Vagina (tissue), 2 donors: ENCODE measurements at places on chromosomes 1 and 21.

DNA sequence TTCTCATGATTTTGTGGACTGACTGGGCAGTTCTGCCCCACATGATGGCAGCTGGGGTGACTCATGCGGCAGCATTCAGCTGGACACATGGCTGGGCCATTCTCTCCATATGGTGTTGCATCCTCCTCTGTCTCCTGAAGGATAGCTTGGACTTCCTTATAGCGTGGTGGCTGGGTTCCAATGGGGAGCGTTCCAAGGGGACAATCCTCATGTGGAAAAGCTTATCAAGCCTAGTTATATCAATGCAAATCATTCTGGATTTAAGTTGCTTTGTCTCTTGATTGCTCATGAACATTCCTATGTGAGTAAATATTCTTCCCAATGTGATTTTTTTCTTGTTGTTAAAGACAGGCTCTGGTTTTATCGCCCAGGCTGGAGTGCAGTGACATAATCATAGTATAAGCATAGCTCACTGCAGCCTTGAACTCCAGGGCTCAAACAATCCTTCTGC lies 13.2 kb upstream of the SLC2A1 start:
- DNase-seq: no peak

GRCh38 chr21:31744182-31744800 lies 12.4 kb upstream of the SCAF4 start:
- DNase-seq: no peak

DNA sequence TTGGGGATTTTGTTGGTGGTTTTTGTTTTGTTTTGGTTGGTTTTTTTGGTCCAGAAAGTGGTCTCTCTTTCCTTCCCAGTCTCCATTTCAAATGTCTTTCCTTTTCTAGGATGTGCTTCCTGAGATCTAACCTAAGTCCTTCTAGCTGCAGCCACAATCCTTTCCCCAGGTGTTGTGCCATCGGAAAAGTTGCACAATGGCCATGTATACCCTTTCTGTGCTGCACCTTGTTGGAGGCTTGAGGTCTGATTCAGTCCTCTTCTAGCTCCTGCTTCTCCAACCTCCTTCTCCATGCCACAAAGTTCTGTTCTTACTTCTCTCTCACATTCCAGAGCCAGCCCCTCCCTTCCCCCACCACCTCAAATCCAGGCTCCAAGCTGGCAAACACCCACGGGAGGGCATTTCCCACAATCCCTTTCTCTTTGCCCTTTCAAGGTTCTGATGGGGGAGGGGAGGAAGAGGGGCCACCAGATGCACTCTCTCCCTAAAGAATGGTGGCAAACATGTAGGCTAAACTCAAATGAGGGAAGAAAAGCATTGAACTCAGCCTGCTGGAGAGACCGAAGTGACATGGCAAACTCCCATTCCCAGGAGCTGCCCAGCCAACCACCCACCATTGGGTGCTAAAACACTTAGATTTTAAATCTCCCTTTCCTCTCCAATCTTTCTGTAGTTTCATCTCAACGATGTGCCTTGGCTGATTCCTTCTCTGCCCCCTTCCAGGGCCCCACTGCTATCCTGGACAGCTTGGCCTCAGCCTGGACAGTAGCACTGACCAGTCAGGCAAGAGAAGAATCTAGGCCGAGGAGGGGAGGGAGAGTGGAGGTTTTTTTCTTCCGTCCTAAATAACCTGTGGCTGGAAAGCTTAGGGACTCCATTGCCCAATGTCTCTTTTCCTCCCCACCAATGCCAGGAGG lies 2.9 kb downstream of the KCNJ10 start:
- no peak for DNase-seq

DNA sequence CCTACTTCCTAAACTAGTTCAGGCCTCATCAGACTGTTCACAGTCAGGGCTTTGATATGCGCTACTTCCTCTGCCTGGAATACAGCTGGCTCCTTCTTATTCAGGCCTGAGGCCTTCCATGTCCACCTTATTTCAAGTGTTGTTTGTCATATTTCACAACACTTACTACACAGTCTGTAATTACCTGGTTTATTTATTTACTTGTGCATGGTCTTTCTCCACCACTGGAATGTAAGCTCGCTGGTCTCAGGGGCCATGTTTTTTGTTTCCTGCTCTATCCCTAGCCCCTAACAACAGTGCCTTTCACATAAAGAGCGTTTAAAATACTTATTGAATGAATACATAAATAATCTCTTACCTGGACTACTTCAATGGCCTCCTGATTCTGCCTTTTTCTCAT lies 4.6 kb upstream of the SRSF4 start:
- no peak for DNase-seq

GRCh38 chr21:43352568-43353281 lies 74.2 kb downstream of the SIK1 start:
- no peak for DNase-seq

- DNase-seq: no peak
Observed at GRCh38 chr1:112099979-112100378, 110.5 kb upstream of the KCND3 start.

GRCh38 chr1:51936531-51936930 lies 54.0 kb downstream of the RAB3B start:
- DNase-seq: no peak

DNA sequence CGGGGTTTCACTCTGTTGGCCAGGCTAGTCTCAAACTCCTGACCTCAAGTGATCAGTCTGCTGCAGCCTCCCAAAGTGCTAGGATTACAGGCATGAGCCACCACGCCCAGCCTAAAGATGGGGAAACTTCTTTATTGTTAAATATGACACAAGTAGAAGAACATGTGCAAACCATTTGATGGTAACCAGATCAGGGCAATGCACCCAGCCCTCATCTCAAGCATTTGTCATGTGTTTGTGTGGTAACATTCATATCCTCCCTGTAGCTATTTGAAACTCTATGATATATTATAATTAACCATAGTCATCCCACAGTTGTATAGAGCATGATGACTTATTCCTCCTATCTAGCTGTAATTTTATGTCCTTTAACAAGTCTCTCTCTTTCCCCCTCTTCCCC lies 119.5 kb upstream of the TMPRSS2 start:
- DNase-seq: no peak

GRCh38 chr1:19202396-19202795 lies 7.7 kb downstream of the UBR4 start:
- no peak for DNase-seq

DNA sequence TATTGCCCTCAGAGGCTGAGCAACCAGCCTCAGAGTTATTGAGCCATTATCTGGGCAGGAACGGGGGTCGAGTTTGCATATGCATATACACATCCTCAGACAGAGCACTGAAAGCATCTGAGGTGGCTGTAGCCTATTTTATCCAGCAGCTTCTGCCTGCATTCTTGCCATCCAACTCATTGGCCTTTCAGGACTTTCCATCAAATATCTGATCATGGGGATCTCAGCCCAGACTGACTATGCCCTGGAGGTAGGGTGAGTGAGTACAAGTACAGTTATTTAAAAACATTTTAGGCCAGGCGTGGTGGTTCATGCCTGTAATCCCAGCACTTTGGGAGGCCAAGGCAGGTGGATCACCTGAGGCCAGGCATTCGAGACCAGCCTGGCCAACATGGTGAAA lies 1.8 kb upstream of the MTF1 start:
- no peak for DNase-seq

DNA sequence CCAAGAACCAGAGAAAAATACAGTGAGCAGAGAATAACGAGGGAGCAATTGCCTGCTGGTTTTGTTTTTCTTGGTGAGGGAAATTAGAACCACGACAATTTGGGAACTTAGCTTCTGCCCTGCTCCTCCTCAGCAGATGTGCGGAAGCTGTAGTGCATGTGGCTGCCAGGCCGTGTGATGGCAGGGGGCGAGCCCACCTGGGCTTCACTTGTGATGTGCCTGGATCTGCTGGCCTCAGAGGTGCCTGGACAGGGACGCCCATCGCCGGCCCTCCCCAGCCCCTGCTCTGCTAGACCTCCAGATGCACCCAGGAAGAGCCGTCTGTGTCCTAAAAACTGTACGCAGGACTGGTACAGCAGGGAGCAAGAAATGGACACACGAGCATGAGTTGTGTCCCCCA lies 28.5 kb upstream of the C1orf174 start:
- DNase-seq: no peak

GRCh38 chr1:208499026-208499425 lies 254.8 kb upstream of the PLXNA2 start:
- DNase-seq: no peak

GRCh38 chr1:46517932-46518498 lies 28.4 kb downstream of the DMBX1 start:
- DNase-seq: no peak

DNA sequence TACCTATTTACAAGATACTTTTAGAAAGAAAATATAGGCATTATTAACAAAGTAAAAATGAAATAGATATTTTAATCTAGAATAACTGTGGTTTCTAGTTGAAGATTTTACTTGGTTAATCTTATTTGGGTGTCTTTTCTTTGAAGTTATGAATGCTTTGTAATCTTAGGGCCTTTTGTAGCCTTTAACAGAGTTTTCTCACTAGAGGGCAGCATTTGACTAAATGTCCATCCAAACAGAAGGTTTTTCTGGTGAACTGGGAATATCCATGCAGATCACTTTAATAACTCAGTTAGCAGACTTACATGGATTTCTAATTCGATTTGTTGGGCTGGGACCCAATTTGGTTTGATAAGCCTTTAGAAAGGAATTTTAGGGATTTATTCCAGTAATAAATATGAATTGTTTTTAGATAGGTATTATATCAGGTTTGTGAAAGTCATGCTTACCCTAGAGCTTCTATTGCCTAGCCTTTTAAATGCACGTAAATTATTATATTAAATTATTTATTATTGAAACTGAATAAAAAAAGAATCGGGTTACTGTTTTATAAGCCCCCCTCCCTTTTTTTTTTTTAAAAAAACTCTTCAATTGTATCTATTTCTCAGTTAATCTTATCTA lies 119.7 kb downstream of the ZNF326 start:
- DNase-seq: no peak

DNA sequence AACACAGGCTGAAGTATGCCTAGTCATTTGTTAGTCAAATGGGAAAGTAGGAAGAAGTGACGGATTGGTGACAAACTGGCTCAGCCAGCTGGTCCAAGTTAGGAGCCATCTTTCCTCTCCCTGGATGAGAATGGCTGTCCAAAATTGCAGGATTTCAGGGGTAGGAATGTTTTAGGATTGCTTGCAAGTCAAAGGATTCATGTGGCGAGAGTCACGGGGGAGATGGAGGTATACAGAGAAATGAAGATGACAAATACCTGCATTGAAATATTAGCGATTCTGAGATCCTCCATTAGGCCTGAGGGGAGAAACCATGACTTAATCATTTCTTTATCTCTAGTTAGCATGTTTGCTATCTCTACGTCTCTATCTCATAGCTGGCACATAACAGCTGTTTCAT lies 41.8 kb upstream of the PIGC start:
- DNase-seq: no peak

DNA sequence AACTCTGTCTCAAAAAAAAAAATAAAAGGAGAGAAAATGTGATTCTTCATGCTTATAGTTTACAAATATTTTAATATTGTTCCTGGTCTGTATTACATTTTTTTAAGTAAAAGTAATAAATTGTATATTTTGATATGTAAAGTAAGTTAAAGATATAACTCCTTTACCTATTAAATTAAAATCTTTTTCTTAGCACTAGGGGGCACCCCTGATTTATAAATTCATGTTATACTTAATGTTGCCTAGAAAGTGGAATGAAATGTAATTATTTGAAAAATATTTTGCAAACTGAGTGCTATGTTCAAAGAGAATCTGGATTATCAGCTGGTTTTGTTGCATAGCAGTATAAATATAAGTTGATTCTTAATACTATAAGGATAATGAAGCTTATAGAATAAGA lies 49.2 kb downstream of the RALGPS2 start:
- DNase-seq: no peak
